ENCODE measurements at places on chromosomes 3 and 15.

DNA sequence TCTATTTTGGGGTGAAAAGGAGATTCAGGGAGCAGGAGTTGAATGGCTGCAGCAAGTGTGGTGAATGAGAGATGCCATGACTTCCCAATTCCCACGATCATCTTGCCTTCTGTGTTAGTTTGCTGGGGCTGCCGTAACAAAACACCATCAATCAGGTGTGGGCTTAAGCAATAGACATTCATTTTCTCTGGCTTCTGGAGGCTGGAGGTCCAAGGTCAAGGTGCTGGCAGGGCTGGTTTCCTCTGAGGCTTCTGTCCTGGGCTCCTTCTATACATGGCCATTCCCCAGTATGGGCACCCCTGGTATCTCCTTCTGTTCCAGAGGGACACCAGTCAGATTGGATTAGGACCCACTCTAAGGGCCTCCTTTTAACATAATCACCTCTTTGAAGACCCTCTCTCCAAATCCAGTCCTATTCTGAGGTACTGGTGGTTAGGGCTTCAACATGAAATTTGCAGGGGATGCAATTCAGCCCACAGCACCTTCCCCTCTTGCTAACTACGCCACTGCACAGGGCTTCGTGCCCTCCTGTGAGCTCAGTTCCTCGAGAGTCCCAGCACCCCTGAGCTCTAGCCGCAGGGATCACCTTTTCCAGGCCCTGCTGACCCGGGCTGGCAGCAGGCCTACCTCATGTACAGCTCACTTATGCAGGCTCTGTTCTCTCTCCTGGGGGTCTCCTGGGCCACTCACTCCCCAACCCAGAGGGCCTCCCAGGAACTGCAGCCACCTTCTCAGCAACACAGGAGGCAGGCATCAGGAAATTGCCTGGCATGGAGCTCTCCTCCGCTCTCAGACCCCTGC, 37.3 kb upstream of the SLC6A11 start:
- no peak for DNase-seq

- no peak for DNase-seq
Measured at GRCh38 chr15:92586966-92587365, 68.6 kb downstream of the FAM174B start.

DNA sequence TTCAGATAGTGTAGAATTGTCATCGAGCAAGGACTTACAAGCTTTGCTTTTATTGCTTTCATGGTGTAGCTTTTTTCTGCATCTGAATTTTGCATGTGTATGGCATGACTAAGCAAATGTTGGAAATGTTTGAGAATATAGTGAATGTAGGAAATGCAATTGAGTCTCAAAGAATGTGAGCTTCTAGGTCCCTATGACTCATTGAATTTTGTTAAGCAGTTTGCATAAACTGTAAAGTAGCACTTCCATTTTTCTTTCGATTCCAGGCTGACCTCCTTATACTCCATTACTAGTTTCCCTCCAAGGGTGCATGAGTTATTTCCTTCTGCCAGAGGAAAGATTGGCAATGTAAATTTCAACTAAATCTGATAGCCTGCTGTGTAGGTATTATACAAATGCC, 619.2 kb downstream of the DIPK2A start:
- DNase-seq, result no peak

DNA sequence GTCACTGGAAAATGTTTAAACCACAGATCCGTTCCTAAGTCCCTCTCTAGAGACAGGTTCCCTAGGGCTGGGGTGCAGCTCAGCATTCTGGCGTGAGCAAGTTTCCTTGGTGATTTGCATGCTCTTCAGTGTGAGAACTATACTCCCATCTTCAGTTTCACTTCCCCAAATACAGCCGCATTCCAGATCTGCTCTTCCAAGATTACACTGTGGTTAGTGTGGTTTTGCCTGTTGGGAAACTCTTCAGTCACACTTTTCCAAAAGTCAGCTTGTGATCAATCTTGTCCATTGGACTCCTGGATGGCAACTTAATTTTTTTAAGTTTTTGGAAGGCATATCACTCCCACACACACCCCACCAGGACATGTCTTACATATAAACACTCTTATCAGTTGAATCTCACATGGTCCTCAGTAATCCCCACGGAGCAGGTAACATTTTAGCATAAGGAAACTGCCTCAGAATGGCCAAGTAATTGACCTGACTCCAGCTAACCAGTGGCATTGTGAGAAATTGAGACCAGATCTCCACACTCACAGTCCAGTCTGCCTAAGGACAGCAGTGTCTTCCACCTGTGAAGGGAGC, 33.5 kb upstream of the PTPN23 start:
- DNase-seq, result no peak

DNA sequence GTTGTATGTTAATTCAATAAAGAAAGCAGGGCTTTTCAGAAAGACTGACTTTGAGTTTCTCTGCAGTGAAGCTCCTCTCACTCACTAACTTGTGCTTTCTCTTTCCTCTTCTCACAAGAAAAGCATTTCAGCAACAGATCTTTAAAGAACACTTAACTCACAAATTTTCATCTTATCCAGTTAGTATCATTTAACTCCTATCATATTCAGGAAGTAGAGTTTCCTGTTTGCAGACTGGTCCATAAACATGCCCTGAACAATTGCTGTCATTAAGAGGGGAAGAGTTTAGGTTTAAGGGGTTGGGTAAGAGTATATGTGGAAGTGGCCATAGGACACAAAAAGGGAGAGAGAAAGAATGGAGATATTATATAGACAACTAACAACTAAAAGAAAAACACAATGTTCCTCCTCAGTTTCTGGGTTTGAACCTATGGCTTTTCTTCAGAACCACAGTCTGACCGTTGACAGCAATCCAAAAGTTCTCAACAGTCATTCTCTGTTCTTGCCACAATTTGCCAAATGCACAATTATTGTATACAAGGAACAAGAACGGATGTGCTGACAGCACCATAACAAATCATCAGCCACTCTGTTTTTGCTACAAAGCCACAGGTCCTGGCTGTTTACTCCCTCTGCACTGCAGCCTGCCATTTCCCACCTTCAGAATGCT, 63.9 kb downstream of the CHAC1 start:
- DNase-seq, result no peak

GRCh38 chr3:179473565-179473964, 22.3 kb upstream of the GNB4 start:
- no peak for DNase-seq

- no peak for DNase-seq
Measured at GRCh38 chr3:12194669-12195161, 36.0 kb upstream of the TIMP4 start.

GRCh38 chr15:48796930-48797329, 13.9 kb downstream of the CEP152 start:
- DNase-seq, result no peak

DNA sequence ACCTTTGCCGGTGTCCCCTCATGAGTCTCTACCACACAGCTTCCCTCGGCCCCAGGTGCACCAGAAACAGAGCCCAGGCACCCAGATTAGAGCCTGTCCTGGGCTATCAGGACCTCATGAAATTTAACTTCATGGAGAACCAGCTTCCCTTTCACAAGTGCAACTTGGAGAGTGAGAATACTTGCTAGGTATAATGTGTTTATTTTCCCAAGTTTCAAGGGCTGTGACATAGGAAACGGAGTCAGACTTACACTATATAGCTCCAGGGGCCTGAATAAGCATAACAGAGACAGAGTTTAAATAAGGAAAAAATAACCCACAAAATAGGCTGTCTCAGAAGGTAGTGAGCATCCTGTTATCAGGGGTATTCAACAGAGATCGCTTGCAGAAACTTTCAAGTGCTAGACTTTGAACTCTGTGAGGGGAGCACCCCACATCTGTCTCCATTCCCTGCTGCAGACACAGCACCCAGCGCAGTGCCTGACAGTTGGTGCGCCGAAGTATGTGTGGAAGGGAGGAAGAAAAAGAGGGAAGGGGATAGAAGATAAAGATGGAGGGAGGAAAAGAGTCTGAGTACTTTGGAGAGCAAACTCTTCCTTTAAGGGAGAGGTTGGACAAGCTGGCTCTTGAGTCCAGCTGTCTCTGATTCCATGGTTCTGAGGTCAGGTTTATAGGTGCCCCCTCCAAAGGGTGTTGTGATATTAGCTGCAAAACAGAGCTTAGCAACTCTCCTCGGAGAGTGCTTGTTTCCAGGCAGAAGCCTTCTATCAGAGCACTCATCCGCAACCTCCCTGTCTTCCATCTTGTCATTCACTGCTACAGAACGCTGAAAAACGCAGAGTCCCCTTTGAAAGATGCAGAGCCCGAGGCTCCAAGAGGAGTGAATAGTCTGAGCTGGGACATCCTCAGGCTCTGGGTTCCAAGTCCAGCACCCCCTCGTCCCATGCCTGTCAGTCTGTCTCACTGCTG, 84.8 kb downstream of the CPN2 start:
- DNase-seq, result peak; percentile 6

DNA sequence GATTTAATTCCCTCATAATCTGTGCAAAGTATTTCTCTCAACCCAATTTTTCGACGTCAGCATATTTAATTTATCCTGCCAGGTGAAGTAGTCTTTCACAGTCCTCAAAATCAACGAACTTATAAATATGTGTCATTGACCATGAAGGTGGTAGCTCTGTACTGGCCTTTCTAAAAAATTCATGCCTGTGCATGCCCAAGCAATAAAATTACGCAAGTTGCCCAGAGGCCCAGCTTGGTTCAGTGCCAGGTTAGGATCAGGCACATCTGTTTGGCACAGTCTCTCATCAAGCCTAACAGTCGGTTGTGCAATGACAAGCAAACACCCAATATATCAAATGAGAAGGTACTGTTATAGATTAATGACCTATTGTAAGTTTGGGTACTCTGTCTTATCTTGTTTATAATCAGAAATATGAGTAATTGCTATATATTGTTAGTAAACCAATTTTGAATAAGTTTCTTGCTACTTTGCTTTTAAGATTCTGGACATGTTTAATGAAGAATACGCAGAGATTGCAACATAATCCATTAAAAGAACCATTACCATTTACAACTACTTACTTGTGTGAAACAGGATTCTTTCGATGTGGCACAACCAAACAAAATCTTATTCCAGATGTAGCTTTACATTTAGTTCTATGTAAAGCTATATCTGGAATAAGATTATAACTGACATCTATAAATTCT, 159.0 kb upstream of the IL12A start:
- DNase-seq, result no peak

DNA sequence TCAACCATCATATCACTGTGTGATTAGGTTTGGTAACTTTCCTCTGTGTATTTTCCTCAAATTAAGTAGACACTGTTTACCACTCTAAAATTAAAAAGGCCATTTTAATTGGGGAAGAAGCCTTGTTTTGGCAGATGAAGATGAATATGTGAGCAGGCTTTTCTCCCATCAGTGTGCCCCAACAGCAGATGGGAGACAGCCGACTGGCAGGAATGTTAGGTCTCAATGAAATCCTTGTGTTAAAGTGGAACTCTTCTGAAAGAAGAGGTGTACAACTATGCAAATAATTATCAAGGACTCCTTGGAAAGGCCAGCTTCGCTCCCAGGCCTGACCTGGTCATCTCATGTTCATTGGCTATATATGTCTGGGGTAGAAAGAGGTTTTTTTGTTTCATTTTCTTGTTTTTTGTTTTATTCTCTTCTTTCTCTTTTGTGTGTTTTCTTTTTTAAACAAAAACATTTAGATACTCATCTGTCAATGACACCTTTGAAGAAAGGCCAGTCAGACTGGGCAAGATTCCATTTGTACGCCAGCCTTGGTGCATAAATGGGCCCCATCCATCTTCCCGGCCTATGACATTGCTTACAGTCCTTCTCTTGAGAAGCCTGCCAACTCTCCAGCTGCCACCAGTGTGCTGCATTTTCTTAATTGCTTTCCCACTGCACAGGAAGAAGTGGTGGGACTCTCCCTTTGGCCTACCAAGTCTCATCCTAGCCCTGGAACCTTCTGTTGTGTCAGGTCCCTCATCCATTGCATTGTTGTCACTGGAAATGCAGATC, 25.8 kb downstream of the LRTM1 start:
- no peak for DNase-seq

GRCh38 chr15:83283813-83284558, 478 bp downstream of the BNC1 start:
- DNase-seq, result no peak
